H1 (cell line): ENCODE measurements at places on chromosomes 11 and 22.
A peak's percentile ranks its signal among the peaks of the same experiment; 100 is the strongest.

DNA sequence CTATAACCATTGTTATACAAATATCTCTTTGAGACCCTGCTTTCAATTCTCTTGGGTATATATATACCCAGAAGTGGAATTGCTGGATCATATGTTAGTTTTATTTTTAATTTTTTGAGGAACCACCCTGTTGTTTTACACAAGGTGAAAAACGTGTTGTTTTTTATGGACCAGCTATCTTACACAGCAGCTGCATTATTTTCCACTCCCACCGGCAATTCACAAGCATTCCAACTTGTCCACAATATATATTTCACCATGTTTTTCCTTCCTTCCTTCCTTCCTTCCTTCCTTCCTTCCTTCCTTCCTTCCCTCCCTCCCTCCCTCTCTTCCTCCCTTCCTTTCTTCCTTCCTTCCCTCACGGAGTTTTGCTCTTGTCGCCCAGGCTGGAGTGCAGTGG, 6.3 kb upstream of the APOL5 start:
- no peak for DNase-seq

- DNase-seq, result no peak
These were observed 32.2 kb upstream of the SLC22A12 start for GRCh38 chr11:64558869-64559268.

DNA sequence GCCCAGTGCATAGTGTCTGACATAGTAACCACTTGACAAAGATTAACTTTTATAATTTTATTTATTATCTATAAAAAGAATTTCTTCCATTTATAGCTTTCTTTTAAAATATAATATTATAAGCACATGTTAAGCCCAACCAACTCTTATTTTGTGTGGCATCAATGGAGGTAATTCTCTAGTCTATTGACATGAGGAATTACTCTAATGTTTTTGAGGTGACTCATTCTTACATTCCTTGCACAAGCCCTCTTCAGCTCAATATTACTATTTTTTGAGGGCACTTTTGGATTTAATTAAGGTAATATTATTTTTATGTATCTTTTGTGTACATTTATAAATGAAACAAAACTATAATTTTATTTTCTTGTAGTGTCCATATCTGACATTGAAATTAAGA, 59.6 kb downstream of the AASDHPPT start:
- DNase-seq, result no peak

- peak; percentile 86 for DNase-seq
These were observed 1.1 kb upstream of the CD6 start for GRCh38 chr11:60970369-60970774.

- no peak for DNase-seq
These were observed 31.9 kb upstream of the IGLL5 start for GRCh38 chr22:22855617-22856308.

DNA sequence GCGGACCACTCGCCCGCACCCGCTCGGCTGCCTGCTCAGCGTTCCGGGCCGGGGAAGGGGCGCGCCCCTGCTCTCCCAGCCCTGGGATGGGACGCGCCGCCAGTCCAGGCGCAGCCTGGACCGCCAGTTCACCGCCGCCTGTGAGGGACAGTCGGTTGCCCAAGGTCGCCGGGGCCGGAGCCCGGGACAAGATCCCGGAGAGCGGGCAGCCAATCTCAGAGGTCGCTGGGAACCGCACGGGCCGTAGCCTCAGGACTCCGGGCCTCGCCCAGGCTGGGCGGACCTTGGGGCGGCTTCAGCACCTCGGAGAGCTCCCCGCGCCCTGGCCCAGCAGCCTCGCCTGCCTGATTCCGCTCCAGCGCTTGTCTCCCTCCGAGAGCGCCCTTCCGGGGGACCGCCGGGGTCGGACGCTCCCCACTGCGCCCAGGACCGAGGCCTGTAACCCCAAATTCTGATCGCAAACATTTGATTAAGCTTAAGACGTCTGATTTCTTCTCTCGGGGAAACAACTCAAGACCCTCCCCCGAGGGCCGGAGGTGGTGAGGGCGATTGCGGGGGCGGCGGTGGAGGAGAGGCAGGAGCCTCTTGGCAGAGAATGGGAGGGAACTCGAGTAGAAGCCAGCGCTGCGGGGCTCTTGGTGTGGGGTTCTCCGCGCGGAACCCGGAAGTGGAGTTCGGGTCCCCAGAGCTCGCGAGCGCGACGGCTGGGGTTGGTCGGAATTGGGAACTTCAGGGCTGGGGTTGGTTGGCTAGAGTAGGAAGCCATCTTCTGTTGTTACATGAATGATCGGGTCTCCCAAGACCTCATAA, 1.1 kb upstream of the CHRM4 start:
- DNase-seq, result peak; percentile 97

DNA sequence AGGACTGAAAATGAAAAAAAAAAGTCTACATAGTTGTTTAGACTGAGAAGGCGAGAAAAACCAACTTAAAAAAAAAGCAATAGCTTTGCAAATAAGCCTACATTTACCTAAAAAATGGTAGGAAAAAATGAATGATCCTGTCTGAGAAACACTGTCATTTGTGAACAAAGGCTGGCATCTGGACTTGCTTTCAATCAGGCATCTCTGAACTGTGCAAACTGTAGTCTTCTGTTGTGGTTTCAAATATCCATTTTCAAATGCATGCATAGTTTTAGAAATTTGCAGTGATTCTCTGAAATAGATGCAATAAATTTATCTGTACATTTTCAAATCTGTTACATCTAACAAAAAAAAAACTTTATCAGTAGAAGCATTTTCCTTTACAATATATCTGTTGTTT, 106.1 kb upstream of the LUZP2 start:
- DNase-seq, result no peak

- no peak for DNase-seq
These were observed 73.2 kb downstream of the GRK3 start for GRCh38 chr22:25637672-25638071.

- DNase-seq, result no peak
These were observed 1.5 kb downstream of the HSPB2 start for GRCh38 chr11:111913997-111914396.

- no peak for DNase-seq
These were observed 4.2 kb downstream of the ZP1 start for GRCh38 chr11:60871378-60872061.

GRCh38 chr11:26377619-26378018, 45.7 kb downstream of the ANO3 start:
- no peak for DNase-seq

GRCh38 chr22:25086902-25087282, 112.8 kb upstream of the CRYBB3 start:
- no peak for DNase-seq

DNA sequence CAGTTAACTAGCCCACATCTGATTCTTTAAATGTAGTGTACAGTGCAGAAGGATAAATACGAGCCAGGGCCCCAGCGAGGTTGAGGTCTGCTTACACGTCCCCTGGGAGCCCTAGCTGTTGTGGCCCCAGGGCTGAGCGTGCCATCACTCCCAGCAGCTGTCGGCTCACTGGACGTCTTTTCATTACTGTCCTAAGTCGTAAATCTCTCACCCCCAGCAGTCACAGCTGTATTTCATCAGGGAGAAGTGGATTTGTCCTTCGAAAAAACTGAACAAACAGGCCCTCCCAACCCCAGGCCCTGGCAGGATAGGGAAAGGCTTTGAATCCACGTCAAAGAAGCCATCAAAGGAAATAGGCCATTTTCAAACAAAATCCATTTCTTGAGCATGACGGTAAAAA, 110.4 kb upstream of the CSNK2A3 start:
- no peak for DNase-seq
